Natural killer cell treated with Interleukin-12 subunit alpha and Interleukin-12 subunit beta and Interleukin-15 and Interleukin-18, amount 100 ng/mL, for 72 hours (primary cell): ENCODE measurements at places on chromosomes 2 and 18. TPM values are rescaled to one million over a fixed set of nuclear protein-coding genes. Genes with fewer than 3 reads are reported as not detected.

GRCh38 chr2:176844461-176844860 lies 368.1 kb upstream of the HNRNPA3 start:
- H3K36me3 ChIP-seq, result peaks cover 4% of the 10 kb centered on the region
- DNase-seq, result no peak
- peak overlapping the region; percentile 58 for H3K4me3 ChIP-seq
- no peaks in the 10 kb centered on the region for H3K27me3 ChIP-seq
- peak overlapping the region; percentile 11 for H3K27ac ChIP-seq
- peaks cover 36% of the 10 kb centered on the region for H3K4me1 ChIP-seq

Gene TUBA4B
- not detected for total RNA-seq

DNA sequence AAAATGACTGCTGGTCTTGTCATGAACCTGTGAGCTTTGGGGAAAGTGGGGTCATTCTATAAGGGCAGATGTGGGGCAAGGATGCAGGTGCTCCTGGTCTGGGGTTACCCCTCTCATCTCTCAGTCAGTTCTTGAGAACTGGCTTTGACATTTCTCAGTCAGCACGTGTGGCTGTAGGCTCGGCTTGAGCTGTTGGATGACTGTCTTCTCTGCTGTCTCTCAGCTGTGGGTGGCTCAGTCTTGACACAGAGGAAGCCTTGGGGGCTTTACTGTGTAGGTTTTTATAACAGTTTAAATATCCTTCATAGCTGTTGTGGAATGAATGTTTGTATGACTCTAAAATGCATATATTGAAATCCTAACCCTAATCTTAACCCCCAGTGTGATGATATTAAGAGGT lies 296.4 kb upstream of the CELF4 start:
- H3K27ac ChIP-seq, result no peak overlapping the region
- no peaks in the 10 kb centered on the region for H3K27me3 ChIP-seq
- peaks cover 9% of the 10 kb centered on the region for H3K36me3 ChIP-seq
- H3K4me3 ChIP-seq, result no peak overlapping the region

Gene LYPD6B
- not detected for total RNA-seq

DNA sequence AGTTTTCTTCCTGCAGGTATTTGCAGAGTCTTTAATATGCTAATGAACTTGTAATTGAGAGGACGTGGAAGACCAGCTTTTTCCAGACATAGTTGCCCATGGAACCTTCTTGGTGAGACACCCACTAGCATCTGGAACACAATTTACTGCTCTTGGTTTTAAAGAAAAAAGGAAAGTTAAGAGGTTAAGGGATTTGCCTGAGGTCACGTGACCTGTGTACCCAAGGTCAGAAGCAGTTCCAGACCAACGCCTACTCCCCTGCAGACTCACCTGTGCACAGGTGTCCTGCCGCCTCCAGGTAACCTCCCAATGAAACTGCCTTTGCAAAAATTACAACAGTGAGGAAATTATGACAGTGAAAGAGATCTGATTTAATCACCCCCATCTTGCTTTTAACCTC lies 172.7 kb downstream of the ANAPC1 start:
- no peaks in the 10 kb centered on the region for H3K36me3 ChIP-seq
- no peak for DNase-seq
- H3K4me3 ChIP-seq, result no peak overlapping the region
- H3K4me1 ChIP-seq, result no peaks in the 10 kb centered on the region
- H3K27me3 ChIP-seq, result no peaks in the 10 kb centered on the region

DNA sequence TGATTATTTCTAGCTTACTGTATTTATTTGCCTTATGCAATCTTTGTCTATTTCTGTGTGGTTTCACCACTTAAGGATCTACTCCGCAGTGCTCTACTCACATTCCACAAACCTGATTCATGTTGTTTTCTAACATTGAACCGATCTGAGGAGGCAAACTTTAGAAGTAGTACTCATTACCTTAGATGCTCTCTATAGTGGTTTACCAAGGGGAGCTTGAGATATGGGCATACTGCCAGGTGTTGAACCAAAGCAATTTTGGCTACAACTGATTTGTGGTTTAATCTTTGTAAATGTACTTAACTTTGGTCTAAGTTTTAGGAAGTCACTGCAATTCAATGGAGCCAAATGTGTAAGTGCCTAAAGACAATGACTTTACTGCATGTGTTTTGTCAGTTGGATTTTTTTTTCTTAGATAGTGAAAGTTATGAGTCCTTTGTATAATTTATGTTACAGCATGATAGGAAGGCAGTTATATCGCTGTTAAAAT lies 50.1 kb downstream of the MAP2 start:
- no peak overlapping the region for H3K27ac ChIP-seq
- no peaks in the 10 kb centered on the region for H3K4me1 ChIP-seq
- H3K4me3 ChIP-seq, result no peak overlapping the region
- no peaks in the 10 kb centered on the region for H3K36me3 ChIP-seq
- no peaks in the 10 kb centered on the region for H3K27me3 ChIP-seq

Gene UGT1A8
- total RNA-seq, result not detected

GRCh38 chr2:96427917-96428316 lies 77.2 kb downstream of the NEURL3 start:
- DNase-seq, result no peak
- peak overlapping the region; percentile 0 for H3K4me3 ChIP-seq
- H3K36me3 ChIP-seq, result peaks cover 6% of the 10 kb centered on the region
- H3K4me1 ChIP-seq, result peaks cover 6% of the 10 kb centered on the region
- peaks cover 23% of the 10 kb centered on the region for H3K27me3 ChIP-seq

- H3K4me3 ChIP-seq, result peak overlapping the region; percentile 49
- peaks cover 39% of the 10 kb centered on the region for H3K27me3 ChIP-seq
- no peak overlapping the region for H3K27ac ChIP-seq
- peaks cover 15% of the 10 kb centered on the region for H3K4me1 ChIP-seq
Measured at GRCh38 chr2:197803033-197803444, 1.4 kb upstream of the PLCL1 start.

DNA sequence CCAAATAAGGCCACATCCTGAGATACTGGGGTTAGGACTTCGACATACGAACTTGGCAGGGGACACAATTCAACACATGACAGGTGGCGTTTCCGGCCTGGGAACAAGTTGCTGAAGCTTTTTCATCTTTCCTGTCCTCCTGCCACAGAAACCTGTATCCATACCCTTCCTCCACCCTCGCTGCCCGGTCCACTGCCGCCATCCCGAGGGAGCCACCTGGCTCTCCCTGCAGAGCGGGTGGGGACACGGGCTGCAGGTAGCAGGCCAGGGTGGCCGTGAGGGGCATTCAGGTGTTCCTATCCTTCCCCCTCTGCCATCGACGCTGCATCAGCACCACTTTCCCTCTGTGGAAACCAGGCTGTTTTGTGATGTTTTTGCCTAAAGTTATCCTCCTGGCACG lies 74.4 kb upstream of the TWIST2 start:
- no peak overlapping the region for H3K27ac ChIP-seq
- peaks cover 21% of the 10 kb centered on the region for H3K27me3 ChIP-seq
- DNase-seq, result no peak

DNA sequence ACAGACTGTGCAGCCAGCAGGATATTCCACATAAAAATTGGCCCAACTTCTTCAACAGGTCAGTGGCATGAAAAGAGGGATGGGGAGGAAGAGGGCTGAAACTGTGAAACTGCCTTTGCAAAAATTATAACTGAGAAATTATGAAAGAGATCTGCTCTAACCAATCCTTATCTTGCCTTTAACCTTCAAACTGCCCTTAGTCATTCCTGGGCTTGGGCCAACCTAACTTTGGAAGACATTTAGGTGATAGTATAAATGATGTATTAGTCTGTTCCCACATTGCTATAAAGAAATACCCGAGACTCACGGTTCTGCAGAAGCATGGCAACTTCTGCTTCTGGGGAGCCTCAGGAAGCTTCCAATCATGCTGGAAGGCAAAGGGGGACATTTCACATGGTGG lies 74.5 kb downstream of the RPL31 start:
- peaks cover 28% of the 10 kb centered on the region for H3K27me3 ChIP-seq
- no peak overlapping the region for H3K4me3 ChIP-seq
- no peaks in the 10 kb centered on the region for H3K4me1 ChIP-seq

Gene UPP2
- not detected for total RNA-seq

GRCh38 chr18:55404136-55404830 lies 183.7 kb downstream of the TCF4 start:
- H3K4me1 ChIP-seq, result no peaks in the 10 kb centered on the region

GRCh38 chr2:196399096-196399495 lies 227.7 kb upstream of the STK17B start:
- no peak for DNase-seq
- no peak overlapping the region for H3K4me3 ChIP-seq
- peaks cover 14% of the 10 kb centered on the region for H3K27me3 ChIP-seq
- no peaks in the 10 kb centered on the region for H3K36me3 ChIP-seq
- H3K4me1 ChIP-seq, result no peaks in the 10 kb centered on the region

DNA sequence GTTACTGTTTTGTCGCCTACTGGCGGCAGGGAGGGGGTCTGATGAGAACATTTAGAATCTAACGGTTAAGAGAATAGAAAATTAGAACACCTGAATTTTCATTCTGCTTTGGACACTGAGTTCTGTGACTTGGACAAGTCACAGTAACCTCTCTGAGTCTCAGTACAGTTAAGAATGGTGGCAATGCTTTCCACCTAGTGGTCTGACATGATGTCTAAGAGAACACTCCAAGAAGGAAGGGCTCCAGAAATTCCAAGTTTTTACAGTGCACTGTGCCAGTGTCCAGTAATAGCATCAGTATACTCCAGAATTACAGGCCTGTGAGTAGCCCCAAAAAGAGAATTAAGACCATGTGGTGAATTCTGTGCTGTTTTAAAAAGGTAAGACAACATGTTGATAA lies 174.1 kb upstream of the ZFP36L2 start:
- DNase-seq, result no peak
- no peaks in the 10 kb centered on the region for H3K27me3 ChIP-seq
- H3K4me1 ChIP-seq, result no peaks in the 10 kb centered on the region
- H3K4me3 ChIP-seq, result no peak overlapping the region
- H3K27ac ChIP-seq, result no peak overlapping the region

Gene DSC3
- not detected for total RNA-seq

Gene ERBB4
- not detected for total RNA-seq

GRCh38 chr18:63981719-63982118 lies 11.8 kb downstream of the SERPINB8 start:
- peaks cover 26% of the 10 kb centered on the region for H3K4me1 ChIP-seq
- no peak overlapping the region for H3K27ac ChIP-seq
- H3K36me3 ChIP-seq, result peaks cover 6% of the 10 kb centered on the region
- H3K27me3 ChIP-seq, result no peaks in the 10 kb centered on the region
- no peak for DNase-seq
- H3K4me3 ChIP-seq, result no peak overlapping the region

Gene IL1F10
- not detected for total RNA-seq

- peaks cover 56% of the 10 kb centered on the region for H3K36me3 ChIP-seq
- peaks cover 80% of the 10 kb centered on the region for H3K4me1 ChIP-seq
- DNase-seq, result peak; percentile 90
- H3K4me3 ChIP-seq, result peak overlapping the region; percentile 79
Measured at GRCh38 chr2:7744827-7745226, 827.6 kb downstream of the RNF144A start.

Gene CFC1
- not detected for total RNA-seq

GRCh38 chr18:58225101-58225500 lies 181.1 kb downstream of the NEDD4L start:
- H3K4me3 ChIP-seq, result no peak overlapping the region
- DNase-seq, result no peak
- H3K27ac ChIP-seq, result no peak overlapping the region
- H3K4me1 ChIP-seq, result no peaks in the 10 kb centered on the region
- no peaks in the 10 kb centered on the region for H3K36me3 ChIP-seq

DNA sequence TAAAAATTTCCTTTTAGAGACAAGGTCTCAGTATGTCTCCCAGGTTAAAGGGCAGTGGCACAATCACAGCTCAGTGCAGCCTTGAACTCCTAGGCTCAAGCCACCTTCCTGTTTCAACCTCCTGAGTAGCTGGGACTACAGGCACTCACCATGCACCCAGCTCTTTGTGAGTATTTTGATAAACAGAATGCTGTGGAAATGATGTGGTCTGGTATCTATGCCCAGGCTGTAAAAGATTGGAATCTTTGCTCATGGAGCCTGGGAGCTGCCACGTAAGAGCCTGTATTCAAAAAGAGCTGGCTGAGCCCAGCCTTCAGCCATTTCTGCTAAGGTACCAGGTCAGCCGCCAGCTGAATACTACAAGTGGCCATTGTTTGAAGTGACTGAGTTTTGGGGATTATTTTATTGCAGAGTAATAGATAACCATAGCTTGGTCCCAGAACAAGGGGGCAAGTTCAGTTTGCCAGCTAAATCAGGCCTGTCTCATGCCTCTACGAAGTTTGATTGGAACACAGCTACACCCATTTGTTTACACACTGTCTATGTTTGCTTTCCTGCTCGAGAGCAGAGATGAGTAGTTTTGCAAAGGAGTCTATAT lies 21.3 kb upstream of the ARL5A start:
- H3K36me3 ChIP-seq, result no peaks in the 10 kb centered on the region
- no peak for DNase-seq
- H3K4me3 ChIP-seq, result no peak overlapping the region
- H3K27ac ChIP-seq, result no peak overlapping the region
- peaks cover 7% of the 10 kb centered on the region for H3K27me3 ChIP-seq

Gene UBXN2A
- total RNA-seq, result 14.1 TPM

Gene ELOA2
- total RNA-seq, result not detected

DNA sequence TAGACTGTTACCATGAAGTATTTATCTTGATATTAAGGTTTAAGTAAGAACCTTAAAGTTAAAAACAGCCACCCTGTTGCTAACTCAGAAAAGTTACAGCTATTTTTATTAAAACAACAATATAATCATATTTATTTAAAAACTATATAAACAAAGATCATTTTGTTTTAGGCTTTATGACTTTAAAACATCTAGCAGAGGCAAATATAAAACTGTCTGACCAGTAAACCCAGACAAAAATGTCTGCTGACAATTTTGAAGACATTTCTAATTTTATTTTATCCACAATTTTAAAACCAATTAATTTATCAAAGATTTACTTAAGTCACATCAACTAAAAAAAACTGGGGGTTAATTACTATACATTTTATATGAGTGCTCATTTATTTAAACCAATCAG lies 14.2 kb downstream of the RBM43 start:
- no peaks in the 10 kb centered on the region for H3K4me1 ChIP-seq
- peaks cover 32% of the 10 kb centered on the region for H3K36me3 ChIP-seq
- no peaks in the 10 kb centered on the region for H3K27me3 ChIP-seq

Gene UGT1A3
- total RNA-seq, result not detected

DNA sequence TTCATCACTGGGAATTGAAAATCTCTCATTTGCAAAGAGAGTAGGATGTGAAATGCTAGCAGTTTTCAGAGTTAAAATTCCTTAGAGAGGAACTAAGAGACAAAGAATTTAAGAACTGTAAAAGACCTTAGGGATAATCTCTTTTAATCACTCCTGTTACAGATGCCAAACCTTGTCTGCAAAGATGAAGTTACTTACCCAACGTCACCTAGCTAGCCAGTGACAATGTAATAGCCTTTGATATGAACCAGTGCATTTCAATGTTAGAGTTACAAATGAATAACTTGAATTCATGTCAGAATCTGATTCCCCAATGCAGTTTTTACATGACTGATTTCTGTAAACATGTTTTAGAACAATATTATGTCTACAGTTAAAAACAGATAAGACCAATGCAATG lies 190.1 kb downstream of the LRP1B start:
- no peak overlapping the region for H3K4me3 ChIP-seq
- no peak overlapping the region for H3K27ac ChIP-seq
- no peaks in the 10 kb centered on the region for H3K36me3 ChIP-seq

GRCh38 chr2:222714361-222715241 lies 43.1 kb downstream of the MOGAT1 start:
- H3K4me1 ChIP-seq, result no peaks in the 10 kb centered on the region
- DNase-seq, result no peak
- peaks cover 11% of the 10 kb centered on the region for H3K27me3 ChIP-seq
- H3K36me3 ChIP-seq, result no peaks in the 10 kb centered on the region
- H3K4me3 ChIP-seq, result no peak overlapping the region

Gene SATB2
- total RNA-seq, result 0.71 TPM

- peaks cover 16% of the 10 kb centered on the region for H3K27me3 ChIP-seq
- H3K4me1 ChIP-seq, result no peaks in the 10 kb centered on the region
- H3K27ac ChIP-seq, result no peak overlapping the region
Measured at GRCh38 chr2:98975611-98976010, 39.6 kb upstream of the CRACDL start.
